ENCODE measurements at places on chromosomes 7 and 10.

DNA sequence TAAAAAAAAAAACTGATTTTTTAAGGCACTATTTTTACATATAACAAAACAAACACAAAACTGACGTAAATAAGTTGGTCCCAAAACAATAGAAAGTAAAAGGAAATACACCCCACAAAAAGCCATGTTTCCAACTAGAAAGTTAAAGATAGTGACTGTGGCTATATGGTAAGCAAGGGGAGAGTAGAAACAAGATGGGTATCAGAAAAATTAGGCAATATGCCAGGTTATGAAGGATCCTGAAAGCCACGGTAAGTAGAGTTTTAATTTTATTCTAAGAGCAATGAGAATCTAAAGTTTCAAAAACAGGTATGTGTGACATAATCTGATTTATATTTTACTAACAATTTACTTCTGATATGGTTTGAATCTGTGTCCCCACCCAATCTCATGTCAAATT, 61.5 kb downstream of the BRAF start:
- DNase-seq = no peak

DNA sequence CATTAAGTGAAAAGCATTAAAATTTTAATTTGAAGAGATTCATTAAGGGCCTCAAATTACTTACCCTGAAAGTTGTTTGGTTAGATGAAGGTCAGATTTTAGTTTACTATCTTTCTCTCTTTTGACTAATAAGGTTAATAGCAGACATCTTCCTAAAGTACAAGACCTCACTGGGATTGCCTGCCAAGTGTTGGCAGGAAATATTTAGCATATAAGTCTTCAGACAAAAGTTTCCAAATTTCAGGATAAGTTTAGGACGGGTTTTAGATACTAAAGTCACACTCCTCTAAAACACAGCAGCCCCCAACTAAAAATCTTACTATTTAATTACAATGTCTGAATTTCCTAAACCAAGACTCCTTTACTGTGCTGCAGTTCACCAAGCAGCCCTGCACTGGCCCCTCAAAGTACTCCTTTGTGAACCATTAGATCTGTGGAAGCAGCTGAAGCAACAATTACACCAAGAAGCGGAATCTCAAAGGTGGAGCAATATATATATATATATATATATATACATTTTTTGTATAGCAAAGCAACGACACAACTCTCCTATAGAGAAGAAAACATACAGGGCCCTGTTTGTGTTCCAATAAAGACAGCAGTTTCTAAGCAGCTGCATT, 91.2 kb upstream of the KCNIP2 start:
- no peak for DNase-seq

- no peak for DNase-seq
Measured at GRCh38 chr10:69876286-69876685, 74.6 kb downstream of the COL13A1 start.

GRCh38 chr10:49141541-49142332, 7.9 kb upstream of the FAM170B start:
- no peak for DNase-seq

GRCh38 chr7:23696916-23697441, 13.0 kb upstream of the STK31 start:
- peak; percentile 47 for DNase-seq

GRCh38 chr7:135409845-135410542, 99.9 kb downstream of the CNOT4 start:
- DNase-seq = no peak

- DNase-seq = no peak
Measured at GRCh38 chr10:72008096-72008981, 44.1 kb downstream of the CHST3 start.

GRCh38 chr7:143490717-143491306, 13.1 kb downstream of the TAS2R41 start:
- no peak for DNase-seq

GRCh38 chr10:70330671-70331070, 46.9 kb upstream of the NPFFR1 start:
- DNase-seq = no peak

DNA sequence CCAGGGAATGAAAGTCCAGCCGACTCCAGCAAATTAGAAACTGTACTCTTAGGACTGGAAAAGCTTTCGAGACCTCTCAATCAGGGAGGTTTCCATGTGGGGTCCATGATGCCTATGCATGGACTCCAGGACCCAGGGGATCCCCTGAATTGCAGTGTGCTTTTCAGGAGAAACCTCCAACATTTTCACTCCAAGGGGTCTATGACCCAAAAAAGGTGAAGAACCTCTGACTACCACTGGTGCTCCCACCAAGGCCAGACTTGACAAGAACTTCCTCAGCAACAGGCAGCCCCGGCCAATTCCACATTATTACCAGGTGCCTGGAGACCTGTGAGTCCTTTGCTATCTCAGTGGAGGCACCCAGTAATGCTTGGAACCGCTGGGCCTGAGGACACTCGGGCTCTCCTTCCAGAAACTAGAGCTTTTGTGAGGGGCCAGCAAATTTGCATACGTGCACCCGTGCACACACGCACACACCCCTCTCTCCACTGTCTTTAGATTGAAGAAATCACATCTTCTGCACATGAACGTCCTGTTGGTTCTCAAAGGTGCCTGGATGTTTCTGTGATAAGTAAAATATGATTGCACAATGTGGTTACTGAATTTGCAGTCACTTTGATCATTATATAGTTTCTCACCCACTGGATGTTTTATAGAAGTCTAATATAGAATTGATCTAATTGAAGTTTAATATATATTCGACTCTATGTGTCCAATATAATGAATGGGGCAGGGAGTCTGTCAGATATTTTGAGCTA, 54.7 kb downstream of the SYPL1 start:
- no peak for DNase-seq

DNA sequence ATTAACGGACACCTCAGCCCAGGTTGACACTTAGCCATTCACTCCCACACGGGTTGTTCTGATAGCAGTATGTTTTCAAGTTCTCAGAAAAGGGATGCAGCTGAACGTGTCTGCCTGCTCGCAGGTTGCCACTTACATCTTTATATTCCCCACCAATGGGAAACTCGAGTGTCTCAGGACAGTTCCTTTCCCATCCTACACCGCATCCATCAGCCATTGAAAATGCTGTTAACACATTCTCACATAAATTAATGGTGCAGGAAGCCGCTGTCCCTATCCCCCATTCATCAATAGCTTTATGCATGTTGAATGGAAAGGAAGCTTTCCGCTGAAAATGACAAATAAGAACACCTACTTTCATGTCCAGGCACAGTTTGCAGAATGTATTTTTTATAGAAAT, 1.7 kb upstream of the FGFR2 start:
- DNase-seq = no peak

- no peak for DNase-seq
Measured at GRCh38 chr7:1359681-1360485, 99.4 kb downstream of the MICALL2 start.

- DNase-seq = no peak
Measured at GRCh38 chr7:44292876-44293560, 32.4 kb downstream of the CAMK2B start.
